Naive B cell (primary cell): ENCODE measurements at places on chromosomes 1 and 21. TPM values are rescaled to one million over a fixed set of nuclear protein-coding genes. Genes with fewer than 3 reads are reported as not detected.

- DNase-seq = no peak
These were observed 89.3 kb downstream of the SIM2 start for GRCh38 chr21:36788120-36788638.

The SAMD11 gene
- 0.19 TPM for polyA plus RNA-seq

DNA sequence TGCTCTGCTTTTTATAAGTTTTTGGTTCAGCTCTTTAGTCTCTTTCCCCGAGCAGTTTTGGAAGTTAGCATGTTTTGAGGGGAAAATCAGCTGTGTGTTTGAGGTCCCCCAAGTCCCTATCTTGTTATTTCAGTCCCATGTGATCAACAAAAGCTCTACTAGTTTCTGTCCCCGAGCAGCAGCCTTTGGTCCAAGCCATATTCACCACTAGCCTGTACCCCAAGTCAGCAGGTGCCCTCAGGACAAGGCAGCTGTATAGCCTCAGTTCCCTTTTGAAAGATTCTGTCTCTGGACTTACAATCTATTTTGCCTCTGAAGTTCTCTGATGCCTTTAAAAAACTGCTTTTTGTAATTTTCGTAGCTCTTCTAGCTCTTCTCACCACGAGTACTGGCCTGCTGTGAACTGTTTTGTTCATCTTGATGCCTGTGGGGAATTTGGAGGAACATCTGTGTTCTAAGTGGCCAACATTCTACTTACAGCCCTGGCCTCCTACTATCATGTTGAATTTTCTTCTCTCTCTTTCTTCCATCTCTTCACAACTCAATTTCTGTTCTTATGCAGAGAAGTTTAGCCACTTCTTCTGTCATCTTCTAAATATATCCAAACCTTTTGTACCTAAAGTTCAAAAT is 16.7 kb downstream of the UAP1 start:
- no peak for DNase-seq

DNA sequence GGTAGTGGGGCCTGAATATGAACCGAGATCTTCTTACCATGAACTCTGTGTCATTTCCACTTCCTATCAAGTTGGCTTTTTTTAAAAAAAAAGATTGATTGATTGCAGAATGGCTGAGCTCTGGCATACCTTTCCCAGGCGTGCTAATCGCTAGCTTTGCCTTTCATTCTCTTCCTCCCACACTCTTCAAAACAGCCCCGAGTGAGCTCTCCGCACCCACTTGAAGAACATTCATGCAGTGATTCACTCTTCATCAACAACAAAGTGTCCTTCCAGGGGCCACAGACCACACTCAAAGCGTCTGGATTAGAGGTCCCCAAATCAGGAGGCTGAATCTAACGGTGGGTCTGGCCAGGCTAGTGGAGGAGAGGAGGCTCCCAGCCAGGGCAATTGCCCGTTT is 96.3 kb upstream of the GALNT2 start:
- no peak for DNase-seq

The VANGL2 gene
- polyA plus RNA-seq = 0.06 TPM

DNA sequence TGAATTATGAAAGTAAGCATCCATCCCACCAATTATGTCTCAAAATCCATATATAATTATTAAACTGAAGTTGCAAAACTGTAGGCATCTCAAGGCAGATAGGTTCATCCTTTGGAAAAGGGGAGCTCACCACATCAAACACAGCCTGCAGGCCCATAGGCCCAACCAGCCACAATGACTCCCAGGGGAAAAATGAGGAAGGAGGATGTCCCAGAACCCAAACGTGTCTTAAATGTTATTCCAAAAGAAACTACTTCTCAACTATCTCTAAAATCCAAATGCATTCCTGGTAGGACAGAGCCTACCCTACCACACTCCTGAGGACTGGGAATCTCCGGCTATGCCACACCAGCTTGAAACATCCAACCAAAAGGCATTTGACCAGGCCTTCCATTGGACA is 12.8 kb downstream of the TIAM1 start:
- DNase-seq = no peak

DNA sequence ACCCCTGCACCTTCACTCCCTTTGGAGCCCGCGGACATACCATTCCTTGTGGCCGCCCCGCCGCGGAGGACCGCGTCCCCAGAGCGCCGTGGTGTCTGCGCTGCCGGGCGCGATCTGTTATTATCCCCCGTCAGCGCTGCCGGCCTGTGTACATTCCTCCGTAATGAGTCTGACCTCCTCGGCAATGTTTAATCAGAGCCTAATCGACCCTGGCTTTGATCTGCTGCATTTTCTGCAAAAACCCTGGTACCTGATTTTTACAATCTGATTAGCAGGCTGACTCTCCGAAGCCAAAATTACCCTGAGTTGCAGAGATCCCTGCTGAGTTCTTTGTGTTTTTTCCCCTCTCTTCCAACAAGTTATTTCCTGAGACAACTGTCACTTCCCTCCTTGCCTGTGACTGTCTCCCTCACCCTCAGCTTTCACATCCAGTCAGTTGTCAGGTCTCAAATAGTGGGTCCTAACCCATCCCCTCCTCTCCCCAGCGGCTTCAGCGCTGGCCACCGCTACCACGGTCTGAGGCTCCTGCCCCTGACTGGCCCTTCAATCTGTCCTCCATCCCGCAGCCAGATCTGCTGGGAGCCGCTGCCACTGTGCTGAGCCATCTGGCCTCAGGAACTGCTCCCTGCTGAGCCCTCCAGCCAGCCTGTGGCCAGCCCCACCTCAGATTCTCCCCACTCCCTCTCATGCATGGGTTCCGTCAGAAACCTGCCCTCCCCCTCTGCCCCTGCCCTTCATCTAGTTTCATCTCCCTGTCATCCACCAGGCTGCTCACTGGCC is 53.5 kb downstream of the GLIS1 start:
- no peak for DNase-seq

DNA sequence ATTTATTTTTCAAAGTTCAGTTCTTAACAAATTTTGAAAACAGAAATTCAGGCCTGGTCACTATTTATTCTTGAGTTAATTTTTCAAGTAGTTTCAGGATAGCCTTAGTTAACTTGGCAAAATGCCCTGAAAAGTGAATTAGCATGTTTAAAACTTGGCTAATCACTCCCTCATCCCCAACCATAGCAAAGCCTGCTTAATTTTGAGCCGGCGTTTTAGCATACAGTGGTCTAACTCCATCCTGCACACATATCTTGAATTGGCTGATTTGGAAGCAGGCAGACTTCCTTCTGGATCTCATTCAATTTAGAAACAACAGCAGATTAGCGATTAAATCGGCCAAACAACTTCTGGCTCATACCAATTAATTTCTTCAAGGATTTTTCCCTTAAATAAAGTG is 439.2 kb downstream of the PTBP2 start:
- no peak for DNase-seq

The PLA2G2F gene
- polyA plus RNA-seq = not detected

- no peak for DNase-seq
These were observed 9.5 kb downstream of the ATP6V1G3 start for GRCh38 chr1:198530953-198531352.

DNA sequence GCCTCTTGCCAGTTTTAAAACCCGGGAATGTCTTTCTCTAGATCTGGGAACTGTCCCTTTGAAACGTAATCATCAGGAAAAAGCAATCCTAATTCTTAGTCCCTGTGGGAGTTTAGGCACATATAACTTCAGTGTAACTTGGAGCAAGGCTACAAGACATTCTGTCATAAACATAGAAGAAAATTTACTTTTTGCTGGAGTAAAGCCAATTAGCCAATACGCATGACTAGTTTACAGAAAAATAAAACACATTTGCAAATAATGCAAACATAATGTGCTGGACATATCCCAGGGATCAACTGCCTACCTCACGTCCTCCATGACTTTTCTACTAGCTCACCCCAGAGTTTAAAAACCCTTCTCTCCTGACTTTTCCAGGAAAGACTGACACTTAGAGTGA is 970.6 kb downstream of the MRPL39 start:
- DNase-seq = no peak

The LCE2C gene
- polyA plus RNA-seq = not detected

GRCh38 chr1:114034567-114035303 is 55.5 kb downstream of the OLFML3 start:
- no peak for DNase-seq

The ITLN2 gene
- not detected for polyA plus RNA-seq

- DNase-seq = no peak
These were observed 30.1 kb upstream of the DNAJC6 start for GRCh38 chr1:65279070-65279779.

- DNase-seq = no peak
These were observed 9.7 kb downstream of the KRTAP13-3 start for GRCh38 chr21:30415993-30416392.
